ENCODE measurements at places on chromosomes 5 and 9.

GRCh38 chr5:55994495-55994997 is at the start of gene IL6ST:
Gene IL6ST, minus strand, starts transcription at chr5:55994963. Its CDS starts 18,685 bp downstream, at chr5:55976278.
- DNase-seq: peak; percentile 18

DNA sequence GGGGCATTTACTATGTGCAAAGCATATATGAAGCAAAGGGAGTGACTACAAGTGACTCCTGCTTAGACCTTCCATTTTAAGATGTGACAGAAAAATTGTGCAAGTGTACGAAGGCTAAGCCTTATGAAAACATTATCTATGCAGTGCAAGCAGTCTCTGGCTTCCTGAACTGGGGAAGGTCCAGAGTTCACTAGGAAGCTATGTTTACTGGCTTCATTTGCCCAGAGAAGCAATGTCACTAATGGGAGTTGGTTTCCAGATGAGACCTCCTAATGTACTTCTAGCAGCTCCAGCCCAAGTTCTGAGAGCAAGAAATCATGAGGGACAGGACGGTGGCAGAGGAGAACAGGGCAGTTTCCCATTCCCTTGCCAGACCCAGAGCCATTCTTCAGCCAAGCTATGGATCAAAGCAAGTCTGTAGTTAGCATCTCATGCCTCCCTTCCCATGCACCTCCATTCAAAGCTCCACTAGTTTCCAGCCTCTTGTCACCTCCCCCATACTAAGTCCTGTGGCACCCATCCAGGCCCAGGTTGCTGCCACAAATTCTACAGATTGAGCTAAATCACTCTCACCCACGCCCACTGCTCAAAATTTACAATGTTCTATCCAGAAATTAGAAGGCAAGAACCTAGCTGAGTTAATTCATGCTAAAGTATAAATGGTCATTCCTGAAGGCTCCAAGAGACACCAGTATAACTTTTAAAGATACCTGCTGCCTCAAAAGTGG is 21.8 kb downstream of the MCTP1 start:
- no peak for DNase-seq

DNA sequence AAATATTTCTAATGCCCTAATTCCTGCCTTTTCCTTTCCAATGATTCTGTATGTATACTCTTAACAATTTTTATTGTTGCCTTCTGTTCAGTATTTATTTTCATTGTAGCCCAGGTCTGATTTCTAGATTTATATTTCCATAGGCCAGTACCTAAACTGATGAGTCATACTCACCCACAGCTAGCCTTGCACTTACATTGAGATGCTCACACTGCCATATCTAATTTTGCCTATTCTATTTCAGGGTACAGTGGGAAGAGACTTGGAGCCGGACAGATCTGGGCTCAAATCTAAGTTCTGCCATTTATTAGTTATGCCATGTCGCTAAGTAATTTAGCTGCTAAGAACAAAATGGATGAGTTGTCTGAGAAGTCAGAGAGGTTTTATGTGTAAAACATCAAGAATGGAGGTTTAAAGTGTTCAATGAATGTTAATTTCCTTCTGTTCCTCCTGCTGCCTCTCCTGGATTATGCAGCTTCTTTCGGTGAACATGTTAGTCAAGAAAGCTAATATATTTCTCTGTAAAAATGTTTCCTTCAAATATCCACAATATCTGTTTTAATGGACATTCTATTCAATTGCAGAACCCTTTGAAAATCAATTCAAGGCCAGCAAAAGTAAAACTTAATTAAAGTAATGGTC is 62.3 kb upstream of the CDK5RAP2 start:
- DNase-seq: no peak

GRCh38 chr9:37953775-37954437 is 50.0 kb upstream of the SLC25A51 start:
- peak; percentile 54 for DNase-seq

DNA sequence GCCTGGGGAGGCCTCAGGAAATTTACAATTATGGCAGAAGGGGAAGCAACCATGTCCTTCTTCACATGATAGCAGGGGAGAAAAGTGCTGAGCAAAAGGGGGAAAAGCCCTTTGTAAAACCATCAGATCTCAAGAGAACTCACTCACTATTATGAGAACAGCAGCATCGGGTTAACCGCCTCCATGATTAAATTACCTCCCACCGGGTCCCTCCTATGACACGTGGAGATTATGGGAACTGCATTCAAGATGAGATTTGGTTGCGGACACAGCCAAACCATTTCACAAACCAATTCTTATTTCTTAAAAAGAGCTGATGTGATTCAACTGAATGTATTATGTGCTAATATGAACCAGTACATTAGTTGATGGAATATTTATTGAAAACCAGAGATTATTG is 63.9 kb downstream of the PARP8 start:
- DNase-seq: no peak

- DNase-seq: no peak
Observed at GRCh38 chr5:69404659-69405330, 10.1 kb upstream of the MARVELD2 start.

- peak; percentile 18 for DNase-seq
Observed at GRCh38 chr5:126615286-126615685, 14.5 kb downstream of the PHAX start.

DNA sequence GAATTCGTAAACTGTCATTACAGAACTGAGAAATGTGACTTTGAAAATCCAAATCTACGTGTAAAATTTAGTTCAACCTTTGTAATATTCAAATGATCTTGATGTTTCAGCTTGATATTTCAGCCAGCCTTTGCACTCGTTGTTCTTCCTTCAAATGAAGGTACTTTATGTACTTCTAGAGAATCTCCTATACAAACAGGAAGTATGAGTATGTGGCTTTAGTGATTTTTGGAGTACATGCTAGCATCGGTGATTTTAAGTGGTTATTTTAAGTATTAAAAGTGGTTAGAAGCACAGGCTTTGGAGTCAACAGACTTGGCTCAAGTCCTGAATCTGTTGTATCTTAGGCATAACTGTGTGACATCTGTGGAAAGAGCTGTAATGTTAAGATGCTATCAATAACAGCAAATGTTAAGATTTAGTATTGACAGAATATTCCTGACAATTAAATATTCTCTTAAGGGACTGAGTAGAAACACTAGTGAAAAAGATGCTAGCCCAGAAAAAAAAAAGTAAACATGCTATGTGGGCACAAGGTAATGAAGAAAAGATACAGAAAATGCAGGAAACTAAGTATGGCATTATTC is 398.0 kb downstream of the ADGRV1 start:
- no peak for DNase-seq
